ENCODE measurements at places on chromosomes 2 and 18. TPM values are rescaled to one million over a fixed set of nuclear protein-coding genes. Genes with fewer than 3 reads are reported as not detected.

The TSGA10 gene
- 3.3 TPM for total RNA-seq

The VAPA gene
- 318 TPM for total RNA-seq

The PROM2 gene
- 0.57 TPM for total RNA-seq

The SERPINB3 gene
- total RNA-seq, result not detected

The IL36B gene
- not detected for total RNA-seq

The IL37 gene
- not detected for total RNA-seq

The TFCP2L1 gene
- not detected for total RNA-seq

The ANKRD30B gene
- total RNA-seq, result not detected

The TMEM17 gene
- total RNA-seq, result 2.2 TPM

The CHRNA1 gene
- 6.2 TPM for total RNA-seq

The NR4A2 gene
- total RNA-seq, result under 0.01 TPM

The VIL1 gene
- total RNA-seq, result not detected

Measured in vein endothelial cell (primary cell).